Activated naive CD8-positive, alpha-beta T cell treated with anti-CD3 and anti-CD28 coated beads, Interleukin-2, amount 10 ng/mL, durations not matched to agents 7 days and 5 days (primary cell): ENCODE measurements at places on chromosomes 12 and 14.

DNA sequence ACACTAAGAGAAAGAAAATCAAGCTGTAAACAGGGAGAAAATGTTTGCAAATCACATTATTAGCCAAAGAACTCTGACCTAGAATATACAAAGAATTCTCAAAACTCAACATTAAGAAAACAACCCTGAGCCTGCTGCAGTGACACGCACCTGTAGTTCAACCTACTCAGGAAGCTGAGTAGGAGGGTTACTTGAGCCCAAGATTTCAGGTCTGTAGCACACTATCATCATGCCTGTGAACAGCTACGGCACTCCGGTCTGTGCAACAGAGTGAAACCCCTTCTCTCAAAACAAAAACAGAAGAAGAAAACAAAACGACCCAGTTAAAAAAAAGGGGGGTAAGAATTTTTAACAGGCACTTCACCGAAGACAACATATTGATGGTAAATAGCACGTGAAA is 20.8 kb downstream of the SAV1 start:
- no peak for DNase-seq

DNA sequence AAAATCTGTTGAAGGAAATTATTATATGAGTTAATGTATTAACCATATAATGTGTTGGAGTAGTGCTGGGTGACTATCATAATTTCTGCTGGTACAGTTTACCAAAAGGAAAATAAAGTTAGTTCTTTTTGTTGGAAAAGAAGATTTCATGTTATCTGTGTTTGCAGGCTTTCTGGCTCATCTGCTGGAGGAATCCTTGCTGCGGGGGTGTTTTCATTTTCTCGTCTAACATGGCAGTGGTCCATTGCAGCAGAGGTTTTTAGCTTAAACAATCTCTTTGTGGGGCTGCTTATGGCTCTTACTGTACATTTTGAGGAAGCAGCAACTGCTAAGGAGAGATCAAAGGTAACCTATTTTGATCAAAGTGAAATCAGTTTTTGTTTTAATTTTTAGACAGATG is 24.1 kb downstream of the TMEM260 start:
- DNase-seq: no peak

DNA sequence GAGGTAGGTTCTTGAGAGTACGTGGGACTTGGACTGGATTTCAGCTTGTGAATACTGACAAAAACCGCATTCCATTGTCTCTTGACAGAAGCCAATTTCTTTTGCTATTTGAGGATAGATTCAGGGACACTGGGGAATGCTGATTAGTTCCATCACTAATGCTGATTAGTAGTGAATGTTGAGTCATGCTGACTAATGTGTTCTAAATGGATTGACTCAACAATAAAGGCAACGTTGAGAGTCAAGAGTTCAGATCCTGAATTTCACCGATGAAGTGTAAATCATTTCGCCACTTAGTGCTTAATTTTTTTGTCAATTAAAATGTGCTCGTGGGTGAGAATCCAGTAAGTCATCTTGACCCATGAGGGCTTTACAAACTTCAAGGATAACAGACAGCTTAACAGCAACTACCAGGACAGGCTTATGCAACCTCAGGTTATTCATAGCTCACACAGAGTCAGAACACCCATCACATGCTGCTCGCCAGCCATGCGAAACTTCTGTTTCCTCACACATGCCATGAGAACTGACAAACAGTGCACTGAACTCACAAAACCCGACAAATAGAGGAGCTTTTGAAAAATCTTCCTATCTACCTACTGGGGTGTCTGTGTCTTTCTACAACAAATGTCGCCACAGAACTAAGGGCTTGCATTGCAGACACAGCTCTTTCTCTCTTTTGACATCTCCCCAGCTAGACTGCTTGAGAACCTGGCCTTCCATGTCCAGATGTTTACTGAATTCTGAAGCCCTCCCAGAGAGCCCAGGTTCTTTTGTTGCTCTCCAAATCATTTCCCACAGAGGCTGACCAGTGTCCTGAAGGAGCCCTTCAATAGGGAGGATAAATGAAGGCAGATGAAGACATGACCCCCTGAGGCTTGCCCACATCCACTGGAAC is 316.4 kb downstream of the ZFP36L1 start:
- no peak for DNase-seq

- no peak for DNase-seq
Measured at GRCh38 chr12:79140711-79141110, 276.1 kb downstream of the SYT1 start.
